NCI-H526 (cell line): ENCODE measurements at places on chromosomes 13 and 19.

DNA sequence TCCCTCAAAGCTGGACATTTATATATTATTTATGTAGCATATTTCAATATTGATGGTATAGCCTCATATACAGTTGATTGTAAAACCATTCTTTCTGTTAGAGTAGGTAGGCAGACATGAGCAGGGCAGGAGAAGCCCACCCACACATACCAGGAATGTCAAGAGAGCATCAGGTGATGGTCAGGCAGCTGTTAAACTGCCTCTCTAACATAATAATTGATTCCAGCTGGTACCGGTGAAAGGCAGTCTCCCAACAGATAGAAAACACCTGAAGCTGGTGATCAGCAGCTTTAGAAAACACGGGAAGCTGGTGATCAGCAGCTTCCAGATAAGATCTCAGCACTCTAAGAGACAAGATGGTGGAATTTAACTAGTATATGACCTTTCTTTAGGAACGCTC, 132.9 kb downstream of the SLITRK6 start:
- no peak for DNase-seq

GRCh38 chr13:39729156-39729555, 73.7 kb downstream of the COG6 start:
- DNase-seq: no peak

GRCh38 chr13:85995788-85996418, 196.7 kb upstream of the SLITRK6 start:
- DNase-seq: no peak

- peak; percentile 17 for DNase-seq
Observed at GRCh38 chr13:102141625-102142472, 260.0 kb downstream of the FGF14 start.

- no peak for DNase-seq
Observed at GRCh38 chr19:2424686-2425621, 2.4 kb downstream of the TIMM13 start.

DNA sequence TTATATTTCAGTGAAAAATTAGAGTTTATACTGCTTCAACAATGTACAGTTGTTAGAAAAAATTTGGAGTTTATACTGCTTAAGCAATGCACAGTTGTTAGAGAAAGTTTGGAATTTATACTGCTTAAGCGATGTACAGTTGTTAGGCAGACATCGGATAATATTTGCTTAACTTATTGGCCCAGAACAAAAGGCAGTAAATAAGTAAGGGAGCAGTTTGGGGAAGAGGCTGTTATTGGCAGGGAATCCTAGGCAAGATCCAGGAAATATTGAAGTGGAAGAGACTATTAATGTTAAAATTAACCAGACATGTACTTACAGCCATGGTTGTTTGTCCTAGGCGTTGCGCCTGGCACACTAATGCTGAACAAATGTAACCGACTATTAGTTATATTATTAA, 166.9 kb downstream of the GPC5 start:
- no peak for DNase-seq

DNA sequence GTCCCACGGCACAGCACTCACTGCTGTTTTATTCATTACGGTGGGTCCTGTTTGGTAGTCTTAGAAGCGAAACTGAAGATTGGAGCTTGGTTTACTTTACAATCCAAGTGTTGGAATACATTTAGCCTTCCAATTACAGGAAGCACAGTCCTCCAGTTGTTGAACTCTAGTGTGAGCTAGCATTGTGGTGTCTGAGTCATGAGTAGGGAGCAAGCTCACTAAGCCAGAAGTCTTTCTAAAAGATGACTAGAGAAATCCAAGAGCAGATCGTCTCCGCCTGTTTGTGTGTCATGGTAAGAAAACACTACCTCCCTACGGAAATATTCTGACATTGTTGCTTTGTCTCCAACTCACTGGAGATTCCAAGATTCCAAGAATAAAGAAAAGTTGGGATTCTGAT, 10.1 kb upstream of the SHISA2 start:
- DNase-seq: no peak

DNA sequence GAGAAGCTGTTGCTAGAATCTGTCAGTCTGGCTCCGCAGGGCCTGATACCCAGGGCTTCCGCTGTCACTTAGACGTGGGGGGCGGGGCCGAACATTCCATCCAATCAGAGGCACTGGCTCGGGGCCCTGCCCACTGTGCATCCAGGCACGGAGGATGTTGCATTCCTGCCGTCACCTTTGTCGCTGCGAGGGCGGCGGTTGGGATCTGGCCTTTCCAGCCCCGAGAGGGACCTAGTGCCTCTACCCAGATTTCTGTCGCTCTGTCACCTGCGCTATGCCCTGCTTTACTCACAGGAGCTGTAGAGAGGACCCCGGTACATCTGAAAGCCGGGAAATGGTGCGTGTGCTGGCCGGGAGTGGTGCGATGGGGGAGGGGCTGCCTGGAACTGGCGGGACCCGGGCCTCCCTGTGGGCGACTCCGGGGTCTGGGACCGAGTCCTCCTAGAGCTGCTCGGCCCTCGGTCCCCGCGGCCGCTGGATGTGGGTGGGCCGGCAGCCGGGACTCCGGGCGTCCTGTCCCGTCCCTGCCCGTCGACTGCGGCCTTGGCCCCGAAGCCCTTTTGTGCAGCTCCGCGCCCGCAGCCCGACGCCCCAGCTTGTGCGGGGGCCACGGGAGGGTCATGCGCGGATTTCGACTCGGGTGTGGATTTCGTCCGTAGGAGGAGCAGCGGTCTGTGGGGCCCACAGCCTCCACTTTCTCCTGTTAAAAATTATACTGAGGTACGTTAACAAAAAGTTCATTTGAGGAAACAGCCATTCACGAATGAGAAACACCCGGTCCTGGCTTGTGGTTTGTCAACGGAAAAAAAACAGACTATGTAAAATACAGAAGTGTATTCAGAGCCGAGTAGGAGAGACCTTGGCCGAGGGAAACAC, at the start of gene ZNF439:
ZNF439 (plus strand) TSS at position 133 of the 876 bp plus-strand sequence; CDS start at position 275, 142 bp downstream.
- DNase-seq: peak; percentile 76

GRCh38 chr13:43206838-43207237, 183.5 kb downstream of the DNAJC15 start:
- no peak for DNase-seq
